NCI-H146 (cell line): ENCODE measurements at places on chromosomes 1 and 21.

DNA sequence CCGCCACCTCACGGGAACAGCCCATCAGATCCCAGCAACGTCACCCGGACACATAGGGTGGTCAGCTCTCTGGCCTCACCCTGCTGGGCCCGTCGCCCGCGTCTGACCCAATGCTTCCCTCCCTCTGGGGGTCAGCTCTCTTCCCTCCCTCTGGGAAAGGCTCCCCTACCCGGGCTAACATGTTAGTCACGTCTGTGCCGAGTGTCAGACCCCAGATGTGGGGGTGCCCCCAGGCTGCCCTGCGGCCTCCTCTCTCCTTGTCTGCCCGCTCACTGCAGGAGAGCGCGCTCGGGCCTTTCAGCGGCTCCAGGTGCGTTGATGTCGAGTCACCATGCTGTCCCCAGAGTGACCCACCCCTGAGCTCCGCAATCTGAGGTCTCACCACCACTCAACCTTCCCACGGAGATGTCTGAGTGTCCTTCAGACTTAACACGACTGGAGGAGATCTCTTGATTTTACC, 34.3 kb downstream of the SLC37A1 start:
- no peak for DNase-seq

GRCh38 chr1:223211323-223211985, 68.4 kb upstream of the TLR5 start:
- DNase-seq, result no peak

DNA sequence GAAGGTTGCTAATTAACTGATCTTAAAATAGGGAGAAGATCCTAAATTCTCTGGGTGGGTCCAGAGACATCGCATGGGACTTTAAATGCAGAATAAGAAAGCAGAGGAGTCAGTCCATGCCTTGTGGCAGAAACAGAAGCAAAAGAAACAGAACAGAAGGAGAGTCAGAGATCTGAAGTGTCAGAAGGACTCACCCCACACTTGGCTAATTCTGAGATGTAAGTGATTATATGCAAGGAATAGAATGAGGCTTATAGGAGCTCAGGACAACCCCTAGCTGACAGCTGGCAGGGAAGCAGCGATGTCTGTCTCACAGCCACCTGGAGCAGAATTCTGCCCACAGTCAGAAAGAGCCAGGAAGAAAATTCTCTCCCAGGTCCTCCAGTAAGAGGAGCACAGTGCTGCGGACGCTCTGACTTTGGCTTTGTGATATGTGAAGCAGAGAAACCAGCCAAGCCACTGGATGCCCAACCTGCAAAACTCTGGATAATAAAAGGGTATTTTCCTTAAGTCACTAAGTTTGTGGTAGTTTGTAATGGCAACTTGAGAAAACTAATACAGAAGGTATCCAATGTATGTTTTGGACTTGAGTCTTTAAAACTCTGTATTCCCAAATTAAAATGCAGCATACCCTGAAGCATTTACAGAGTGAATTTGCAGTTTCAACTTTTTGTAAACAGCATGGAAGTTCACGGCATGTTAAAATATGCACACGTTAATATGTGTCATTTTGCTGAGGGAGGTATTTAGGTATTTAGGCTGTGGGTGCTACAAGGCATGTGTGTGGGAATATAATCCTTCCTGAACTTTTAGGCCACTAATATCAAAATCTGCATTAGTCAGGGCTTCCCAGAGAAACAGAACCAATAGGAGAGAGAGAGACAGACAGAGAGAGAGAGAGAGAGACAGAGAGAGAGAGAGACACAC, 388.5 kb downstream of the PCP4 start:
- no peak for DNase-seq

DNA sequence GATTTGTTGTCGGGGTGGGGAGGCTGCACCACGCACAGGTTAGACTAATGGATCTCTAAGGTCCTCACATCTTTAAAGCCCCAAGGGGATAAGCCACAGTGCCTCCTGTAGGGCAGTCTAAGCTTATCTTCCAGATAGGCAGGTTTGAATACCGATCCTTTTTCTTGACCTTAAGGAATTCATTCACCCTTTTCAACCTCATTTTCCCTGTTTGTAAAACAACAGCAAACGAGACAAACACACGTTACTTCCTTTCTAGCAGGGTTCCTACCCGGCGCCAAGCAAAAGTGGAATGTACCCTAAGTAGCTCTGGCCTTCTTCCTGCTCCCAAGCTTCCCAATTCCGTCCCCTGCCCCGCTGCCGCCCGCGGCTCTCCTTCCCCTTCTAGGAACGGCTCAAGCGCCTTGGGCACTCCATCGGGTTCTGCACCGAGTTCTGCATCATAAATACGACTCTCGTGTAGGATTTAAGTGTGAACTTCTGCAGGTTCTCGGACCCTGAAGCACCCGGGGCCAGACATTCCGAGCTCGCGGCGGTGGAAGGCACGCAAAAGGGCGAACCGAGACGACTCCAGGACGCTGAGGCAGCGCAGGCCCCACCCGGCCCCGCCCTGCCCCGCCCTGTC, 548 bp upstream of the CDC20 start:
- DNase-seq, result peak; percentile 47

- no peak for DNase-seq
Observed at GRCh38 chr1:1799716-1800115, 21.4 kb upstream of the NADK start.
